Hematopoietic multipotent progenitor cell treated with erythropoietin and hydrocortisone succinate and interleukin-3 and kit ligand, for 15 days (in vitro differentiated cells): ENCODE measurements at places on chromosomes 2 and 18.

DNA sequence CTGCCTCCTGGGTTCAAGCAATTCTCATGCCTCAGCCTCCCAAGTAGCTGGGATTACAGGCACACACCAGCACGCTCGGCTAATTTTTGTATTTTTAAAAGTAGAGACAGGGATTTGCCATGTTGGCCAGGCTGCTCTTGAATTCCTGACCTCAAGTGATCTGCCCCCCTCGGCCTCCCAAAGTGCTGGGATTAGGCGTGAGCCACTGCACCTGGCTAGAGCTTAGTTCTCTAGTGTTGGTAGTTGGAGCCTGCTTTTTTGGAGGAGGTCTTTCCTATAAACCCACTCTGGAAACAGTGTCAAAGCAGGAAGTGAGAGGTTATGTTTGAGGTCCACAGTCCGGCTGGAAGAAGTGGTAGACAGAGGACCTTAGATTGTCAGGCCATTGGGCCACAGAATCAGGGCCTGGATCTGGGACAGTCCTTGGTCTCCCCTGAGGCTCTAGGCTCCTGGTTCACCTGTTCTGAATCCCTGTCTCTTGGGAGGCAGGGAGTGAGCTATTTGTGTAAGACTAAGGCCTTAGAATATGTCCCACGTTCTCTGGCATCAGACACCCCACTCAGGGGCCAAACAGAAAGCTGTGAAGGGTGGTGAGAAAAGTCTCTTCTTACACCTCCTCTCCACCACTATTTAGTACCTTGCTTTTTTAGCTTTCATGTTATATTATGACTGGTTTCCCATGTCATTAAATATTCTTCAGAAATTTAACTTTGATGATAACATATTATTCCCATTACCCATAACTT lies 34.5 kb downstream of the PCBP1 start:
- no peak for DNase-seq

GRCh38 chr2:108382196-108382595 lies 4.4 kb downstream of the SULT1C4 start:
- no peak for DNase-seq

- no peak for DNase-seq
These were observed 73.3 kb downstream of the RPIA start for GRCh38 chr2:88764850-88765153.

DNA sequence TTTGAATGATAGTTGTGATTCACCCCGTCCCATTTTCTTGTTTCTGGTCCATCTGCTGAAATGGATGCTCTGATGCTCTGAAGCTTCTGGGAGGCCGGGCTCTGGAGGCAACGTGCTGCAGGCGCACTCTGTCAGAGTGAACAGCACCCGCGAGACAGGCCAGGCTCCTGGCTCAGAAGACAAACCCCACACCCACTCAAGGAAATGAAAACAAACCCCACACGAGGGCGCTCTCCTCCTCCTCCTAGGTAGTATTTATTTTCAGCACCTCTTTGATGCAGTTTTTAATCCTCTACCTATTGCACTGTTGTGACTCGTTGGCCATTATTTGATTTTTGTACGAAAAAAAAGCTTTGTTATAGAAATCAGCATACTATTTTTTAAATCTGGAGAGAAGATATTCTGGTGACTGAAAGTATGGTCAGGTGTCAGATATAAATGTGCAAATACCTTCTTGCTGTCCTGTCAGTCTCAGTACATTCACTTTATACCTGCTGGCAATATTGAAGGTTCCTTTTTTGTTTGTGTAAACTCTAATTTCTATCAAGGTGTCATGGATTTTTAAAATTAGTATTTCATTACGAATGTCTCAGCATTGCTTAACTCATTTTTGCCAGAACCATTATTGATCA lies 10.3 kb upstream of the CHST10 start:
- DNase-seq = peak; percentile 38

GRCh38 chr2:212722046-212722445 lies 183.4 kb upstream of the ERBB4 start:
- no peak for DNase-seq

DNA sequence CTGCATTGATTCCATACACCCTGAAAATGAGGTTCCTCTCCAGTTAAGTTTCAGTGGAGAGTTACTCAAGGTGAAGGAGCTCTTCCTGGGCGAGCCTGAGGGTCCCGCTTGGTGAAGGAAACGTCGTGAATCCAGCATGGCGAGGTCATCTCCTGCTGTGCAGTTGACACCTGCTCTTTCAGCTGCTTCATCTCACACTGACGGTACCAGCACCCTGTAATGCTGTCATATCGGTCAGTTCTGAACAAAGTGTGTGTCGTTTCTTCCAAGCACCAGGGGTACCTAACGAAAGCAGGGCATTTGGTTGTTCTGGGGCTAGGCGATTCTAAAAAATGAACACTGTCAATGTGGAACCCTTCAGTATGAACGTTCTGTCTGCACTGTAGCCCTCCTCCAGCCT lies 52.6 kb downstream of the ITGB1BP1 start:
- DNase-seq = no peak

DNA sequence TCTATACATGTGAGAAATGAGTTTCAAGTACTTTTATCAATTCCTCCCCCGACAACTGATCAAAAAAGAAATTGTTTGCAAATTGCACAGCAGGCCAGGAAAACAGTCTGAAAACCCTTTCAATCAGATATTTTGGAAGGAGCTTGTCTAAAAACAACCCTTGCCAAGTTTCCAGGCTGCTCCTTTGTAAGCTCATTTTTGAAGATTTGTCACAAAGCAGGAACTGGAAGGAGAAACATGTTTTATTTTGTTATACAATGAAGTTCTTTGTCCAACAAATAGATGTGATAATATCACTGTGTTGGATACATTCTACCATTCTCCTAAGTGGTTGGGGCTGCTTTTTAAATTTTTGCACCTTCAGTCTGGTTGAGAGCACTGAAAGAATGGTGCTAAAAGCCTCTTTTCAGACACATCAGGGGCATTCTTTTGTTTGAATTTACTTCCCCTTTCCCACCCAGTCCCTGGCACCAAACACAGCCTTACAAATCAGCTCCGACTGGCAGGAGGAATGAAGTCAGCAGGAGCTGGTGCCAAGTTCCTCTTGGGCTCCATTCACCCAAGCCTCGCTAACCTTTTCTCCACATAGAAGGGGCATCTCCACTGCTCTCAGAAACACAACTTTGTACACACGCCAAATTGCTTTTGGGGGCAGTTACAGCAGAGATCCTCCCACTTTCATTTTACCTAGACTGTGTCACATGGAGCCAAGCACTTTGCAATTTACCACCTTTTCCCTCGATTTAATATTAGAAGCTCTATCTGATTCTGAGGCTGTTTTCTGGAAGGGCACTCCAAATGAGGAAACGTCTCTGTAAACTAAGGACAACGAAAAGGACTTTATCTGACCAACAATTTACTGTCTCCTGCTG lies 88.0 kb downstream of the C1D start:
- DNase-seq = no peak

DNA sequence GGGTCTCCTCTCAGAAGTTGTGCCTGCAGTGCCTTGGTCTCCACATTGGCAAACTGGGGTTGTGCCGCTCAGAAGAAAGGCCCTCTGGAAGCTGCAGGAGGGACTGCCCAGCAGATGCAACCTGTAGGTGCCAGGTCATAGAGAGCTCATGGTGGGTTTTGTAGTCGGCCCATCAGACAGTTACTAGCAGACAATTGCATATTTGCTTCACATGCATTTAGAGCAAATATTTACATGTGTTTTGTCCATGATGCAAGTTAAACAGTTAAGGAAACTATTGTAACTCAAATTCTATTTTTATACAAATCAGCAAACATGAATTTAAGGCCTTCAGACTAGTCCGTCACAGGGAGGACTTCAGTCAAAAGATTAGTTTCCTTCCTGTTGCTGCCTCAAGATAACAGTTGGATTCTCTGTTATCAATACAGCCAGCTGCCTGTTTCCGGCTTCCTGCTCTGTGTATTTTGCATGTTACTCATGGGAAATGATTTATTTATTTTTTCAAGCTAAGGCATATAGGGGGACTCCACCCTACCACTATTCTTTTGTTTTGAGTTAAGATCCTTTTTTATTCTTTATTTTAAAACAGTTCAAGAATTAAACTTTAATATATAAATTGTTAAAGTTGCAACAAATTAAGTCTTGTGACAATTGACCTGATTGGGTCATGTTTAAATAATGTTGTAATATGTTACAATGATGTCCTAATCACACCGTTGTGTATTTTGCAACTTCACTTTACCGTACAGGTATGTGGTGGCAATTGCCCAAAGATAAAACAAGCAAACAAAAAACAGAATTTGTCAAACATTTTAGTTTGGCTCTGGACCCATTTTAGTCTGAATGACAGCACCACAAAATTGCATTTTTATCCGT lies 133.5 kb downstream of the SPTBN1 start:
- peak; percentile 46 for DNase-seq
